ENCODE measurements at places on chromosomes 7 and 10.

DNA sequence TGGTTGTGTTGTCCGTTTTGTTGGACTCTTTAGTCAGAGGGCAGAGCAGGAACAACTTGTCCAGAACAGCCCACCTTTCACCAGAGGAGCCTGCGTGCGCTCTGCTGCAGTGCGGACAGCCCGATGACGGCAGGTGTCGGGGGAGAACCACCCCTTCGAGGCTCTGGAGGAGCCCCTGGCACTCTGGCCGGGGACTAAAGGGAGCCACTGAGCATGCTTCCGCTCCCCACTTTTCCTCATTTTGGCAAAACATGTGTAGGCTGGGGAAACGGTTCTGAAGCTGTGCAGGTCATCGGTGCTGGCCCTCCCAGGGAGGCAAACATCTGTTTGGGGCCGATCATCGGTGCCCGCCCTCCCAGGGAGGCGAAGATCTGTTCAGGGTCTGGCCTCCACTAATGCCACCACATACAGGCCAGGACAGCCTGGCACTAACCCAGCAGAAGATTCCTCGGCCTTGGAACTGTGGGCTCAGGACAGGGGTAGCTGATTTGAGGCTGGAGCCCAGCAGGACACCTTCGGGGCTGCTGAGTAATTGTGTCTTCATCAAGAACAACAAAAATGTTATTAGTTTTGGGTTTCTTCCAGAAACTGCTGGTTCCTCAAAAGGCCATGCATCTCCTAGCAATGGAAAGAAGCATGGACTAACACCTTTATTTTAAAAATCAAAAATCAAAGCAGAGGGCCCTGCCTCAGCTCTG, 124.4 kb upstream of the TCERG1L start:
- no peak for DNase-seq

DNA sequence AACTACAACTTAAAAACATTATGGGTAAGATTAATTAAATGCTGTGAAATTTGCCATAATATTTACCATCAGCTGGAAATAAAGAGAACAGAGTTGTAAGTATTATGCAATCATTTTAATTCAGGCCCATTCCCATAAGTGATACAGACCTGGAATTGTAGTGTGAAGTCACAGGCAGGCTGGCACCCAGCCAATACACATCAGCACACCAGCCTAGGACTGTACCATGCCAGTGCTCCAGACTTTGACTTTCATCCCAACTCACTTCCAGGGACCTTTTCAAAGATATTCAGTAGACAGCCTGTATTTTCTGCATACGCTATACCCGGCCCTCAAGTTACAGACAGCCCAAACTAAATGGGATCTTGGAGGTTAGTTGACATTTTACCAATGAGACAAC, 143.3 kb downstream of the TES start:
- DNase-seq: no peak

DNA sequence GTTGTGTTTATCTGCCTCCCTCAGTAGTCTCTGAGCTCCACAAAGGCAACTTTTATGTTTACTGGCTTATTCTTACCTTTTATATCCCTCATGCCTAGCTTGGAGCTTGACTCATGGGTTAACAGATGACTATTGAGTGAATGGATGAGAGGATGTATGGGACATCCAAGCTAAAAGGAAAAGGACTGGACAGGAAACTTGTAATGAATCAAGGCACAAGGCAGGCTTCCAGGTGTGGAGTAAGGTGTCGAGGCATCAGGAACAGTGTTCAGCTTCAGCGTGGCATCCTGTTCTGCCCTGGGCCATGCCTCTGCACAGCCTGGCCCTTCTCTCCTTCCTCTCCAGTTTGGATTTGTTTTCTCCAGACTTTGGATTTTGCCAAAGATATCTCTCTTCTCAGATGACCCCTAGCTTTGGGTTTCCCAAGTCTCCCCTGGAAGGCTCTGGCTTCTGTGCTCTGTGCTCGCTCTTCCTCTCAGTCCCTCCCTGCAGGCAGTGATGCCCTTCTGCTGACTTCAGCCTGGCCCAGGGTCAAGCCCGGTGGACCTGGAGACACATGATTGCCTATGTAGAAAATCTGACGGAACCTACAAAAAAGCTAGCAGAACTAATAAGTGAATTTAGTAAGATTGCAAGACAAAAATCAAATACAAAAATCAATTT, 367.3 kb downstream of the CXCL12 start:
- no peak for DNase-seq

DNA sequence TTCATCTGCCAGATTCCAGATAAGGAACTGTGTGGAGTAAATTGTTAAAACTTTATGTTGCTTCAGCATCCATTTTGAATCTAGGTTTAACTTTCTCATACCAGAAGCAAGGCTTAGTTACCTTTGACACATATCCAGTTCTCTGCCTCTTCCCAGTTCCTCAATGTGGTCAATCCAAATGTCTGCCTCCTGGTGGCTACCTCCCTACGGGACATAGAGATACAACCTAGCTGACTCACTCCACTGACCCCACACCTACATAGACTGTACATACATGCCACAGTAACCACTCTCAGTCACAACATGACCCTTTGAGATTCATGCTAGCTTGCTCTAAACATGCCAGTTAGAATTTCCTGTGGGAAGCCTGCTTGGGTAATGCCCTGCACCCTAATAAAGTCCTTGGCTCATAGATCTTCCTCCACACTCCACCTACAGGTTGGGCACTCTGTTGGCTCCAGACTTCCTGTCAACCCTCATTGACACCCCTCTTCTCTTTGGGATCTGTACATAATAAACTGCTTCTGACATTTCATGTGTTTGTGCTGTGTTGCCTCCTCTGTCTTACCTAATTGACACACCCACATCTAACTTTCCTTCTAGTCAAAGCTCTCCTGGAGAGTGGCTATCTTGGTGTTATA, 278.1 kb downstream of the HTR7 start:
- DNase-seq: no peak

DNA sequence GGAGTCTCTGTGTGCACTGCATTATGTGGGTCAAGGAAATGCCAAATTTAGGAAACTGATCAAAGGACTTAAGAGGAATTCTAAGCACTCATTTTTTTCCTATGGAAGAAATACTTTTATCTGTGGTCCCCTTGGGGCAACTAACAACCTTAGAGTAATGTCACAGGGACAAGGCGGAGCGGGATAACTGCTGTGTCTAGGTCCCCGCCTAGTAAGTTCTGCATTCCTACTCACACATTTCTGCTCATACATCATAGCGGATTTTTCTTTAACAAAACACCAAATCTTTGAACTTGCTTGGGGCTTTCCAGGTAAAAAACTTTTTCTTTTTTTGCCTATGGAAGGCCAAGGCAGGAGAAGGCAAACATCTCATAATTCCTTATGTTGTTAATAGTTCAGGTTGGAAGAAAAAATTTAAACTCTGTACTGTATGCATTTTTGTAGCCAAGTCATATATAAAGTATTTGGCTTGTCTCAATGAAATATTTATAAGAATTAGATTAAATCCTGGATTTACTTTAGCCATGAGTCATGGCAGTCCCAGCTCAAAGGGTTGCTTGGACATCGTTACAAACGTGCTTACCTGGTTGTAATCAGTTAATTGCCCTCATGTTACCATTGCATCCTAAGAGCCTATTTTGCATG, 285.0 kb downstream of the PHTF2 start:
- no peak for DNase-seq

DNA sequence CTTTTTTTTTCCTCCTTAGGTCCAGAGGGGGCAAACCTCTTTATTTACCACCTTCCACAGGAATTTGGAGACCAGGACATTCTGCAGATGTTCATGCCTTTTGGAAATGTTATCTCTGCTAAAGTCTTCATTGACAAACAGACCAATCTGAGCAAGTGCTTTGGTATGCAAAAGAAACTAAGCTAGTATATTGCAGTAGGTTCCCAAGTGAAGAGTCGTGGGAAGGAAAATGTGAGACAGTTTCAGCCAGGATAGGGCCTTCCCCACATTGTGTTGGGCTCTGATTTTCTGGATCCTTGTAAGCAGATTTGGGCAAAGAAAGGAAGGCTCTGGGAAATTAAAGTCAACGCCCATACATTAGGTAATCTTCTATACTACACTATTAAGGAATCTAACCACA, 285.6 kb downstream of the USP6NL start:
- DNase-seq: peak; percentile 23

DNA sequence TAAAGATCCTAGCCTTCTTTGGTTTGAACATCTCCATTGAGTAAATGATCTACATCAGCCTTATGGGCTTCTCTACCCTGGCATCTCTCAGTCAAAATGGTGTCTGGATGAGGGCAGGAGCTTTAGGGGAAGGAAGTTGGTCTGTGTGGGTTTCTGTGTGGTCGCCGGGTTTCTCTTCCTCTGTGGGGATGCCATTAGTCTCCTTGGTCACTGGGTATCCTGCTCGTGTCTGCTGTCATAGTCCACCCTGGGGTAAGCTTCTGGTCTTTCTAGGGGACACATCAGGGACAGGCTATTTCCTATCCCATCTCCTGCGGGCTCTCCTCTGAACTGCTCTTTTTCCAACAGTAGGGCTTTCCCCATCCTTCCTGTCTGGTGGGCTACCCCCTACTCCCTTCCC, 150.3 kb upstream of the NPY start:
- no peak for DNase-seq

- no peak for DNase-seq
Observed at GRCh38 chr7:37973915-37974314, 53.5 kb downstream of the EPDR1 start.

DNA sequence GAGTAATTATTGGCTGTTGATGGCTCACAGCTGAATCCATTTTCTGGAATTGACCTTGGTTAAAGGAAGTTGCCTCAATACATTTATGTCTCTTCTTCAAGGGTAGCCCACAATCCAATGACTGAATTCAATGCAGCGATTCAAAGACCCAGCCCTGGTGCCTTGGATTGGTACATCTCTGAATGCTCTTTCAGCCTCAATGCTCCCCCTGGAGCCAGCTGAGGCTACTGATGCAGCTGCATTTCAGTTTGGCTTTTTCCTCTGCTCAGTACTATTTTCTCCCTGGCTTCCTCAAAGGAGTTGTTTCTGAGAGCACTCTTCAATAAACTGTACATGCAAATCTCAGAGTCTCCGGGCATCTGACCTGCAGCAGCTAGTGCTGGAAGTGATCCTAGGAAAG, 633 bp upstream of the EBLN1 start:
- no peak for DNase-seq

DNA sequence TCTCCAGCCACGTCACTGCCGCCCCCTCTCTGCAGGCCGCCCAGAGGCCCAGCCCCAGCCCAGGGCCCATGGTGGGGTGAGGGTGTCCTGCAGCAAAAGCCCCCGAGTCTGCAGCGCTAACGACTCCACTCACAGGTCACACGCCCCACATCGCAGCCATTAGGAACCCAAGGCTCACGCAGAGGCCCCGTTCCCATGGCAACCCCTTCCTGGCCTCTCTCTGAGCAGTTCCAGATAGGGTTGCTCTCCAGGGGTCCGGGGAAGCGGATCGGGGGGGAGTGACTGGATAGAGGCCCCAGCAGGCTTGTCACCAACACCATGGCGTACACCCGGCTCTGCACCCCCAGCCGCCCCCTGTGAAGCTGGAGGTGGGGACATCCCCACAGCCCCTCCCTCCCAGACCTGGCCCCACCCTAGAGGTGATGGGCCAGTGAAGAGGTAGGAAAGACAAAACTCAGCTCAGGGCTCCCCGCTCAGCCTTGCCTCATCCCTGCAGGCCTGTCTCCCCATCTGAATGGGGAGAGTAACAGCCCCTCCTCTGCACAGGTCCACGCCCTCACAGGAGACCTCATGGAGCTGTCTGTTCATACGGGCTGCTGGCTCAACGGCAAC, 41.2 kb downstream of the TNRC18 start:
- DNase-seq: no peak

GRCh38 chr10:75679536-75679935, 248.1 kb downstream of the LRMDA start:
- no peak for DNase-seq

DNA sequence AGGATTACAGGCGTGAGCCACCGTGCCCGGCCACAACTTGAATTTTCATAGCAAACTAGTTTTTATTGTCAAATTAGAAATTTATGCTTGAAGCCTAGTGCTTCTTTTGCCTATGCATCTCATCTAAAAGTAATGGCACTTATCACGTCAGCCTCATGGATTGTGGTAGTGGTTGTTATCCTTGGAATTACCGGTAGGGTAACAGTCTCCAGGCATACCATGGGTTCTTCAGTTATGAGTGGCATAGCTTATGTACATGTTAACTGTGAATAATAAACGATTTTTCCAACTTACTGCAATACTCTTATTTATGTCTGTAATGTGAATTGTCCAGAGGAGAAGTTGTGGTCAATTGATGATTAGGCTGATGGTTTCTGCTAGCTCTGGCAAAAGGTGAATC, 63.1 kb downstream of the BMPR1A start:
- DNase-seq: no peak

DNA sequence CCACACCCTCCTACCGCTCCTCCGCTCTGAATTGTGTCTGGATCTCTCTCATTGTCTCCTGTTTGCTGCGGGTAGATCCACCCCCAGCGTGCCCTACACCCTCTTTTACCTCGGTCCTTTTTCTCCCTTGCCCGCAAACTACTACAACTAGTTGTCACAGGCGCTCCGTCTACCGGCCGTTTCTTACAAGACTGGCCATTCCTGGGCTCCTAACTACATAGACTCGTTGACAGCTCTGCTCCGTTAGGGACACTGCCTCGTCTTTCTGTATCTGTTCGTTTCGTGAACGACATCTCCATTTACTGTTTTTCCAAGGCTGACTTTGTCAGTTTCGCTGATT, 786 bp downstream of the TAF3 start:
- no peak for DNase-seq

DNA sequence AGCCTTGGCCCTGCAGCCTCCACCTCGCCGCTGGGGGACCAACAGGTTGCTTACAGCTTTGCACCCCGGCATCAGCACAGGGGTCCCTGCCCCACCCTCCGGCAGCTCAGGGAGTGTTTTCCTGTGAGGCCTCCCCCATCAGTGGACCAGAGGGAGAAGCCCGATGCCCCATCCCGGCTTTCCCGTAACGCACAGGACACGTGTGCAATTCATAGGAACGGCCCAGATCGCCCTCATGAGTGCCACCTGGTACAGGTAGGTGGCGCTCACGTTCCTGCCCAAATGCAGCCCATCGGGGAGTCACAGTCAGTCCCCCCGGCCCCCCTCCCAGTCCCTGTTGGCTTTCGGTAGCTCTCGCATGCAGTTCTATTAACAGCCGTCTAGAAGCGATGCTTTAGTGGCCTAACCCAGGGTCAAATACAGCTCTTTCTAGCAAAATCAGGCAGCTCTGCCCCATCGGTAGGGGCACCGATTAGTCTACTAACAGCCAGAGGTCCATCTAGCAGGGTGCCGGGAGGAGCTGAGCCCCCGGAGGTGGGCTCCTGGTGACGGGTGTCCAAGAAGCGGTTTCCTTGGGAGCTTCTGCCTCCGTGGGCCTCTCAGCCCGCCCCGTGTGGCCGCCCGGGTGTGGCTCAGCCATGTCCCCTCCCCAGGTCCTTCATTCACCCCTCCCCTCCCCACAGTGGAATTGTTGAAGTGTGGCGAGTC, 48.4 kb upstream of the GTF2IRD1 start:
- DNase-seq: no peak

Measured in AG04450 (cell line).